GM20000 (cell line): ENCODE measurements at places on chromosomes 16 and 17.

GRCh38 chr16:35011-35677 is 18.3 kb downstream of the POLR3K start:
- DNase-seq: no peak

- DNase-seq: no peak
These were observed 21.6 kb upstream of the RASL10B start for GRCh38 chr17:35709874-35710273.

DNA sequence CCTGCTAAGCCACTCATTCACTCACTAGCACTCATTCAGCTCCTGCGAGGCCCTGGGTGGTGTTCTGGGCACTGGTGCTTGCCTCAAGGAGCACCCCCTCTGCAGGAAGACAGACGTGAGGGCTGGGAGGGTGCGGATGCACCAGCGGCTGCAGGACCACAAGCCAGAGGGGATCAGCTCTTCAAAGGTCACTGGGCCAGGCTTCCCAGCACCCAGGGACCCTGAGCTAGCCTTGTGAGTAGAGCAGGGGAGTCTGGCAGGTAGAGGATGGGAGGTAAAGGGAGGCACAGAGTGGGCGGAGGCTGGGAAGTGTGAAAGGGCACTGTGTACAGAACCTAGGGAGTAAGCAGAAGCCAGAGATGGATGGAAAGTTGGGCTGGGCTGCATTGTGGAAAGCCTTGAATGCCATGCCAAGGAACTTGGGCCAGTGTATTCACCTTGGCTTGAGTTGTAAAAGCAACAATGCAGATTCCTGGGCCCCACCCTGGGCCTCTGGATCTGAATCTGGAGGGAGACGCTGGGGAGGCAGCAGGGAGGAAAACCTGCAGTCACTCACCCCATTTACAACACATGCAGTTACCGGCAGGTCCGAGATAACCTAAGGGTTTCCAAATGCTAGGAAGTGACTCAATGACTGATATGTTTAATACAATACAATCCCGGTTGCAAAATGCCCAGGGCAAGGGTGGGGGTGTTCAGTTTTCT is 1.7 kb downstream of the IL4R start:
- peak; percentile 53 for DNase-seq

DNA sequence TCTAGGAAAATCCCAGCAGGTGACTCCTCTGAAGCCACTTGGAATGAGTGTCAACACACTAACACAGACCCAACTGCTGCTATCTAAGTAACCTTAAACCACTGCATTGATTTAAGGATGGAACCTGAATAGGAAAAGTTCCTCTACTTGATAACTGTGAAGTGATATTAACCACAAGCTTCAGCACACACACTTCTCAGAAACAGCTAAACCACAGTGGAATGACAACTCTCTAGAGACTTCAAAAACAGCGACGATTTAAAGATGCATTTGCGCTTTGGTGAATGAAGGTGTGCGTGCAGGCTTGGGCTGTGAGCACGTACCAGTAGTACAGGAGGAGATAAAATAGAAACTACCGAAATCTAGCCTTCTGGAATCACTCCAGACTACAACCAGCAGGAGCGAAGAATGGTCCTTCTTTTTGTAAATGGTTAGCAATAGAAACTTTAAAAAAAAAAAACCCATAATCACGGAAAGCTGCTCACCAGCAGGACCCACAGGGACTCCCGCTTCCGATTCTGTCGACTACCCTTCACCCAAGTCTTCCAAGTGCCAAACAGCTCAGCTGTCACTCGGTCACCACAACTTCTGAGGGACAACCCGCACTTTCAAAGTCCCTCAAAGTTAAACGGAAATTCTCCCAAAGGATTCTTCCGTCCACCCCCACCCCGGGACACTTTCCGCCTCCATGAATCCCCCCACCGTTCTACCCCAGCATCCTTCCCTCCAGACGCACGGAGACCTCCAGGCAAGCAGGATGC is 137.7 kb upstream of the CORO6 start:
- DNase-seq: peak; percentile 52
